ENCODE measurements at places on chromosomes 12 and 14.

DNA sequence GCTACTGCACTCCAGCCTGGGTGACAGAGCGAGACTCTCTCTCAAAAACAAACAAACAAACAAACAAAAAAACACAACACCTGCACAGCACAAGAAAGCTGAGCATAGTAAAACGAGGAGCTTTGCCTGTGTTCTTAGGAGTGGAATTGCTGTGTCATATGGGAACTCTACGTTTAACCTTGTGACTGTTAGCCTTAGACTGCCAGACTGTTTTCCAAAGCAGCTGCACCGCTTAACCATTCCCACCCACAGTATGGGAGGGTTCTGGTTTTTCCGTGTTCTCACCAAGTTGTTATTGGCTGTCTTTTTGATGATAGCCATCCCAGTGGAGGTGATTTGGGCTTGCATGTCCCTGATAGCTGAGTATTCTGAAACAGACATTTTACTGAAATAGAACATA, 9.2 kb downstream of the WNT5B start:
- no peak for DNase-seq

GRCh38 chr14:89298056-89298834, 118.8 kb downstream of the FOXN3 start:
- DNase-seq: no peak

- DNase-seq: no peak
These were observed 22.4 kb upstream of the LRRC10 start for GRCh38 chr12:69633061-69633460.

DNA sequence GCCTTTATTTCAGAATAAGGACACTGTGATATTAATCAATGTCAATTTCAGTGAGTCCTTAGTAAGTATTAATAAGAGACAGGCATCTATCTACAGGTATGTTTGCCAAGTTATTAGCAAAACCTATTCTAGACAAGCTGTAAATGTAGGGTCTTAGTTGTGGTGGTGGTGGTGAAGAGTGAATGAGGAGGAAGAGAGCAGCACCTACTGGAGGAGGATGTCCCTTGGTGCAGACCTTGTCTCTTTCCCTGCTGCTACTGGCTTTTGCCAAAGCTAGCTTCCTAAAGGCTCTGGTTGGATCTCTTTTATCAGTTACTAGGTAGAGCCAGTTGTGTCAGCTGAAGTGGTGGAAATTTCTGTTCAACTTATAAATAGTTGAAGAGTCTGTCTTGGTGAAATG, 304.8 kb upstream of the ATP2B1 start:
- no peak for DNase-seq

DNA sequence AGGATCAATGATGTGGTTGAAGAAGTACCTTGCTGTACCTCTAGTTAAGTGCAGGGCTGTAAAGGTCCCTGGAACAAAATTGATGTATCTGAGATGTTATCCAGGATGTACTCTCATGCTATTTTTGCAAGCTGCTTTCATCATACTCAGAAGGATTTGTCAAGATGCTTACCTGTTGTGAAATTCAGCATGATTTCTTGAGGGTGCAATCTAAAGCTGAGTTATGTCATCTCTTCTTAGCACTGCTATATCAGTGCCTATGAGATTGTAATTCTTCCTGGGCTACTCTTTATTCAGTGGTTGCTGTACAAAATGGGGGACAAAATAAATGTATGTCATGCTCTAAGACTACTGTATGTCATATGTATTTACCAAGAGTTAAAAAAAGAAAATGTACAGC, 340.7 kb upstream of the LMO3 start:
- DNase-seq: no peak

DNA sequence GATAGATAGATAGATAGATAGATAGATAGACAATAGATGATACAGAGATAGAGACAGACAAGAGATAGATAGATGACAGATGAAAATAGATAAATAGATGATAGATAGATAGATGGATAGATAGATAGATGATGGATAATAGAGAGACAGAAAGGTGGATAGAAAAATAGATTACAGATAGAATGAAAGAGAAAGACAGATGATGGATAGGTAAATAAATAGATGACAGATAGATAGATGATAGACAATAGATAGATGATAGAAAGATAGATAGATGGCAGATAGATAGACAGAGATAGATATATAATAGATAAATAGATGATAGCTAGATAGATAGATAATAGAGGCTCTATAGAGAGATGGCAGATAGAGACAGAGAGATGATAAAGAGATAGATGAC, 523.0 kb downstream of the BCL11B start:
- no peak for DNase-seq

DNA sequence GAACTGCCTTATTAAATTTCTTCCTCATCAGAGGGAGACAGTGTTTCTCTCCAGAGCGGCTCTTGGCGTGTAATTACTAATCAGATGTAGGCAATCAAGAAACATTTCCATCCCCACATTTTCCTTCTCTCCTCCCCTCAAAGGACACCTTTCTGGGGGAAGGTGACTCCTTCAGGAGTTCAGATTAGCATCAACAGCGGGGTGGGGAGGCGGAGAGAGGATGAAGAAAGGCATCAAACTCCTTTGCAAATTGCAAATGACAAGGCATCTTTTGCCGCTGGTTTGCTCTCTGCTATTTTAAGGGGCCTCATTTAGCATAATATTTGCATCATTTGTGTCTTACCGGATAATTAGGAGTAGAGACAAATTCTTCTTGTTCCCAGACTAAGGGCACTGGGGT, 231.7 kb upstream of the SRRM4 start:
- DNase-seq: no peak

DNA sequence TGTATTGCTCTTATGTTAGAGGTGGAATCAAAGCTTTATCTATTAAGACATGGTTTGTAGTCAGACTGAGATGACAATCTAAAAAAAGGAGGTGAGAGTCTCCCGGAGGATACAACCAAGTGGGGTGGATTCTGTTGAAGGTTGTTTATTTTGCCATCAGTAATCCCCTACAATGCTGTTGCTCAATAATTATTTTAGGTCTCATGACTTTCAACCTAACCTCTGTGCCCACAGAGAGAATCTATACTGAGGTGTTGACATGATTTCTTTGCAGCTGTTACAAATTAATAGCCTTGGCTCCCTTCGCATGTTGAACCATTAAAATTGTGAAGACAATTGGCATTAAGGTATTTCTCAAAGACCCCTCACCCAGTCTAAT, 28.7 kb upstream of the FOS start:
- no peak for DNase-seq

- no peak for DNase-seq
These were observed 261.7 kb upstream of the FKBP4 start for GRCh38 chr12:2533036-2533435.
